ENCODE measurements at places on chromosomes 16 and 17. TPM values are rescaled to one million over a fixed set of nuclear protein-coding genes. Genes with fewer than 3 reads are reported as not detected.

Gene CLDN6
- total RNA-seq: 359 TPM

GRCh38 chr16:2350500-2350899, 10.0 kb upstream of the ABCA3 start:
- no peak for DNase-seq

- DNase-seq: no peak
These were observed 138.9 kb upstream of the CDH11 start for GRCh38 chr16:65260746-65261145.

DNA sequence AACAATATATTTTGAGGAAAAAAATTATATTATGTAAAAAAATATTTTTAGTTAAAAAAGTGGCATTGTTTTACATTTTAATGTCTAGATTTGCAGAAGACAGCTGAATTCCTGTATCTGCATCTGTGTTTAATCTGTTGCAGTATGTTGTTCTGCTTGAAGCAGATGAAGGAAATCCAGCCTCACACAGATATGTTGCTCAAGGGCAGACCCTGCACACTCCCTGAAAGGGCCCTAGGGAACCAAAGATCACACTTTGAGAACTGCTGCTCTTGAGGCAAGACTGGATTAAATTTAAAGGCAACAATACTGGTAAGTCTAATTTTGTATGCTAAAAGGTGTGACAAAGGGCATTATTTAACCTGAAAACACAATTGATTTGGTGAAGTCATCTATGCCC, 16.4 kb upstream of the SLC6A4 start:
- DNase-seq: no peak
